Suppressor macrophage (primary cell): ENCODE measurements at places on chromosomes 5 and 9.

- DNase-seq, result no peak
Observed at GRCh38 chr9:14935106-14935751, 25.0 kb upstream of the FREM1 start.

GRCh38 chr9:135032868-135033460 is 54.5 kb upstream of the OLFM1 start:
- DNase-seq, result no peak

DNA sequence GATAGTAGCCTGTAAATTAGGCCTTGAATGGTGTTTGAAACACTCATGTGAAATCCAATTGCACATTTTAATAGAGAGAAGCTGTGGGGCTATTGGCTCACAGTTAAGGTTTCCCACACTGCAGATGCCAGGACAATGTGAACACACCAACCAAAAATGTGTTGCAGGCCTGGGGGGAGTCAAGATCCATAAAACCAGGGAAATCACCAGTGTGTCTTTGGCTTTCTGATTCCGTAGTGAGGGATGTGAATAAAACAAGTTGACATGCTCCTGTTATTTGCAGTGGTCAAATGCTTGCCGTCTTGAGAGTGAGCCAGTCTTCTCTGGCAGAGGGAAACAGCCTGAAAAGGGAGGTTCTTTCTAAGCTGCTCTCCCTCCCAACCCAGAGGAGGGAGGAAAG is 79.0 kb downstream of the ZNF462 start:
- no peak for DNase-seq

DNA sequence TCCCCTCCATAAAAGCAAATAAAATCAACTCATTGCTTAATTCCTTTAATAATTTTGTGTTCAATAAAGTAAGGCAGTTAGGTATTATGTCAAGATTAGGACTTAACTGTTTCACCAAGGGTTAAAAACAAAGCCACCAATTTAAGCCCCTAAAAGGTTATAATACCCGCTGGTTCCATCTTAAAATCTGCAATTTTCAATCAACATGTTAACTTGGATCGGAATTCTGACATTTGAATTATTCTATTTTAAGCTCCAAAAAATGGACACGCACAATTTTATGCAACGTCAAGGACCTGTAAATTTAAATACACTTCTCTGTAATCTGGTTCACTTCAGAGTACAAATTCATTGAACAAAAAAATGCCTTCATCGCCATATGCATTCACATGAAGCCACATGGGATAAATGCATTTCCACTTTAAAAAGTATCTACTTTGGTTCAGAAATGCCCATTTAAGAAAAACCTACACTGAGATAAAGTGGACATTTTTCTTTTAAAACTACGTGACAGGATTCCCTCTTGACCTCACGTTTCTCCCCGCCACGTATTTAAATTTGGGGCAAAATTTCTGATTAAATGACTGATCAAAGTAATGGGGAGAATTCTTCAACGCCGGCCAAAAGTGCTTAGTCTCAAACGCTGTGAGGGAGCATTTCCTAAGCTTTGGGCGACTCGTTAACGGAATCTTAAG is 721 bp downstream of the GIN1 start:
- DNase-seq, result peak; percentile 47

GRCh38 chr9:131629825-131630204 is 84.5 kb downstream of the PRRT1B start:
- no peak for DNase-seq

GRCh38 chr5:25006237-25006636 is 361.5 kb upstream of the CDH10 start:
- no peak for DNase-seq

GRCh38 chr5:145983446-145983845 is 47.1 kb downstream of the SH3RF2 start:
- DNase-seq, result no peak

DNA sequence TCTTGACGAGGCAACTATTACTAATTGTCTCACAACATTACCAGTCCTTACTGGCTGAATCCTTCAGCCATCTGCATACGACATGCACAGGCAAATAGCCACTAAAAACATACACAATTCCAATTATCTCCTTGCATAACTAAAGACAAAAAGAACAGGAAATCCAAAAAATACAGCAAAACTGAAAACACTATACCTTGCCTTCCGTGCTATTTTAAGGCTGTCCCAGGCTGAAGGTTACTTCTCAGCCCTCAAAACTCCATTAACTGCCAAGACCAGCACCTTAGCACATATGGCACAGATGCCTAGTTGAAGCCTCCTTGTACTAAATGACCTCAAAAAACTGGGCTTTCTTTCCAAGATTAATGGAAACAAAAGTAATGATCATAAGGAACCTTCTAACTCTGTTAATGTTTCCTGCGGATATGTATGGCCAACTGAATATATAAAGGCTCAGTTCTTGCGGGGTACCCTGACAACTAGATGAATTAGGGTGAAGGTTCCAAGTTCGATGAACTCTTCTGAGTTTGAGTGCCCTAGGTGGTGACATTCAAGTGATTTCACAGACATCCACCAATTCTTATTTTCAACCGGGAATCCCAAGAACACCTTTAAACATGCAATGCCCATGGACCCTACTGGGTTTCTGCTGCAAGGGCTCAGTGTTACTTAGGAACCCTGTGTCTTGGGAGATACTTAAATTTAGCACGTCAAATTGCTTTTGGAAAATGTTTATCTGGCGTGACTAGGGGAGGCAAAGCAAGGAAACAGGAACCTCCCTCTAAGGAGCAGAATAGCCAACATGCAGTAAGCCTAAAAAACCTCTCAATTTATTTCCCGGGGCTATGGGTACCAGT is 455.3 kb downstream of the RAB3C start:
- peak; percentile 57 for DNase-seq

GRCh38 chr5:54323495-54323894 is 13.1 kb upstream of the ARL15 start:
- no peak for DNase-seq

DNA sequence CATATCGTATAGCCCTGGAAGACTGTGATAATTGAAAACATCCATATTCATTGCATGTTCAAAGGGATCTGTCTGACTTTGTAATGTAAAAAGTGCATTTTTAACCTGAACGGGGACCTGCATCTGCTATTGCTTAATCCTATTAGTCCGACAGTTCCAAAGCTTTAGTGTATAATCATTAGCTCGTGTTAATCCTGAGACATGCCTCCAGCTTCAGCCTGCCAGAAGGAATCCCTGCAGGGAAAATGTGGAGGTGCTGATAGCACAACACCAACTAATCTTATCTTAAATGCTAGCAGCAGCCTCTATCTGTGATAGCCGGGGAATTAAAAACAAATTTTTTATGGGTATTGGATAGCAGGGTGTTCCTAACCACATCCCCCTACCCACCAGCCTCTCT is 495.2 kb downstream of the TLE4 start:
- no peak for DNase-seq

DNA sequence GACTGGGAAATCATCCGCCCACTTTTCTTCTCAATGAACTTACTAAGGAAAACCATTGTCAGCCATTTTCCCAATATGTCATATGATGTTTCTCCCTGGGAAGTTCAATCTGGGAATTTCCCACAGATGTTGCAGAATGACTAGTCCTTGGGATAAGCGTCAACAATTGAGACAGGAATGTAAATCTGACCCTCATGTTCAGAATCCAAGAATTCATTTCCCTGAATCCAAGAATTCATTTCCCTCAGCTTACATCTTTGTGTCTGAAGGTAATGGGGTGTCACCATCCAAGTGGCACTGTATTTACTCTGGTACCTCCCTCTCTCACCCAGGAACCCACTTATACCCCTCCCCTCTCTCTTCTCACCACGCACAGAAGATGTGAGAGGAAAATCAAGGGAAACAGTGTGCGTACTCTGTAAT is 7.4 kb downstream of the KLF9 start:
- DNase-seq, result peak; percentile 6

GRCh38 chr9:69660304-69660703 is 11.9 kb downstream of the APBA1 start:
- DNase-seq, result no peak

DNA sequence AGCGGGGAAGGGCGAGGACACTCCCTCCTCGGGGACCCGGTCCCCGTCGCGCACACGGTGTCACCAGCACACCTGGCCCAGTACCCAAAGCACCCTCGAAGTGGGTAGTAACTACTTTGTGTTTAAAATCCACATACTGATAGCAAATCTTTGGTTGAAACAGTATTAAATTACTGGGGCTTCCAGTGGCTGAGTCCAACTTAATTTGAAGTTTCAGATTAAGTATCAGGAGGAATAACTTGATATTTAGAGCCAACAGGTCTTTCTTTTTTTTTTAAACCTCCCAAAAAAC is 615 bp downstream of the ATG10 start:
- no peak for DNase-seq

DNA sequence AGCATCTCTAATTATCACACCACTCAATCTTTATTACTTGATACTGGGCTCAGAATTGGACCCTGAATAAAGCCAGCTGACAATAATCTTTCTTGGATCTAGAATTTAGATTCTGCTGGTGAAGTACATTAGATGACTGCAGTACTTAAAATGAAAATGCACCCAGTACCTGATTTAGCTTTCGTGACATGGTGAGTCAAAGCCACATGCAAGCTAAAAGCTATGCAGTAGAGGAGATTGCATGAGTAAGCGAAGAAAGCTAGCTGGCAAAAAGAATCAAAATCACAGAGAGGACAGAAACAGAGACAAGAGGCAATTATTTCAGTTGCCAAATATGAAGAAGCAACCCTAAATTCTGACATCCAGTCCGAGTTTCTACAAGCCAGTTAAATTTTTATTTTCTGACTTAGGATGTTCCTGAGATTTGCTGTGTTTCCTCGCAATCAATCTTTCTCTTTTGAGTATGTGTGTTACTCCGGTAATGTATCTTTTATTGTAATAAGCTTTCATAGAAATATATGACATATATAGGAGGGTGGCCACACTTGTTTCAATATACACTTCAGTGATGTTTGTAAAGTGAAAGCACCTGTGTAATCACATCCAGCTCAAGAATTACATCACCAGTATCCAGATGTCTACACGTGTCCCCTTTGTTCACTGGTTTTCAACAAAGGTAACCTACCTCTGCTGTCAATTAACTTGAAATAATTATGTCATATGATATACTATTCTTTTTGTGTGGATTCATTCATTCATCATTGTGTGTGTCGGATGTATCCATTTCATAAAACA is 101.7 kb downstream of the CDH18 start:
- no peak for DNase-seq

DNA sequence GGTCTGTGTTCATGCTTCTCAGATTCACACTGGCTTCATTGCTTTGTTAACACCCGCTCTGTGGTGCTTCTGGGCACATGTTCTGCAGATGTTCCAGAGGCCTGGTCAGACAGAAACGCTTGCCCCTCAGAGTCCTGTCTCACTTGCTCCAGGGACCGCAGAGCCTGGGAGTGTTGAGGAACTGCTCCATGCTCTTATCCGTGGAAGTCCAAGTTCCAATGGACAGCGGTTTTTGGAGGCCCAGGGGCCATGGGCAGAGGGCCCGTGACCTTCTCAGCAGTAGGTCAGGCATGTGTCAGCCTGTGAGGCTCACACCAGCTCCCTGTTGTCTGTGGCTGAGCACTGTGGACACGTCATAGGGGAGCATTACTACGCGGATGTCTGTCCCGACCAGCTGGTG is 364.7 kb upstream of the IRX1 start:
- DNase-seq, result no peak

DNA sequence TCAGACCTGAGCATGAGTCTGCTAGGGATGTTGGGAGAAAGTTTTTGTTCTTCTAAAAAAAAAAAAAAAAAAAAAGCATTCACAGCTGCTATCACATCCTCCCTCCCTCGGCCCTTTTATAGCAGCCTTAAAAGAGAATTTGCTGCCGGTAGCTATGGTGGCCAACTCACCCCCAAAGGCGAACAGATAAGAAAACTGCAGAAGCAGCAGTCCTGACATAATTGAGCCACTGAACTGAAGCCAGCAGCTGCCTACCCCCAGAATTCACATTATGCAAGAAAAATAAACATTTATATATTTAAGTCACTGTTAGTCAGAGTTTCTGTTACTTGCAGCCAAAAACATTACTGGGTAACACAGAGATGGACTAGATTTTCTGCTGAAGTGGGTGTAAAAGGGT is 124.3 kb upstream of the SMARCA2 start:
- DNase-seq, result no peak

- DNase-seq, result no peak
Observed at GRCh38 chr5:89484962-89485361, 602.0 kb upstream of the MEF2C start.

DNA sequence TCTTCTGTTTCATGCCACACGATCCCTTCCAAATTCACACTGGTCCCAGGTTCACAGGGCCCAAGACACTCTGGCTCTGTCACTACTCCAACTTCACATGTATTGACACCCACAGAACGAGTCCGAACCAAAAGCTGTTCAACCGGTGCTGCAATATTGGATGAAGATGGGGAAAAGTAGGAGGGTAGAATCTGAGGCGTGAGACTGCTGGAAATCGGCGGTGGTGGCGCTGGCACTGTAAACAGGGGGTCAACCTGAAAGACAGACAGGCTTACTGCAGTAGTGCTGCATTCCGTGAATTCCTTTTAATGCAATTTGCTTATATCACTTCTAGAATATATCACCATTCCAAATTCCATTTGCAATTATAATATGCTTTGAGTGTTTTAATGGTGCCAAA is 45.4 kb downstream of the ZNF608 start:
- DNase-seq, result no peak

DNA sequence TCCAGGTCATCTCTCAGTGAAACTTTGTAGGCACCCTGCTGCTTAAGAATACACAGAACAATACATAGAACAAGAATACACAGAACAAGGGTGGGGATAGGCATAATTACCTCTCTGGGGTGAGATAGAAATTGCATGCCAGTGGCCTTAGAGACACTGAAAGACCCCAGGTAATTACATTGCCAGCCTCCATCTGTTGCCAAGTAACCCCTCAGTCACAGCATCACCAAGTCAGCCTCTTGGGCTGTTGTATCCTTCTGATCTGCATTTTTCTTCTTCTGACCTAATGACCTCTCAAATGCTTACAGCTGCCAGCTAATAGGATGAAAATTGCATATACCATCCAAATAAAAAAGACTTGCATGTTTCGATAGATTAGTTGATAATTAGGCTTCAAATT is 167.7 kb downstream of the GRIA1 start:
- no peak for DNase-seq

GRCh38 chr9:83070261-83070660 is 7.3 kb upstream of the RASEF start:
- no peak for DNase-seq

GRCh38 chr9:109036744-109037680 is 23.7 kb upstream of the CTNNAL1 start:
- DNase-seq, result no peak
